Activated gamma-delta T cell treated with Interleukin-2 at 50 U/mL for 16 hours (primary cell): ENCODE measurements at places on chromosomes 7 and 10.
A peak's percentile ranks its signal among the peaks of the same experiment; 100 is the strongest.

- DNase-seq: no peak
These were observed 900.6 kb downstream of the KCNMA1 start for GRCh38 chr10:76736815-76737618.

DNA sequence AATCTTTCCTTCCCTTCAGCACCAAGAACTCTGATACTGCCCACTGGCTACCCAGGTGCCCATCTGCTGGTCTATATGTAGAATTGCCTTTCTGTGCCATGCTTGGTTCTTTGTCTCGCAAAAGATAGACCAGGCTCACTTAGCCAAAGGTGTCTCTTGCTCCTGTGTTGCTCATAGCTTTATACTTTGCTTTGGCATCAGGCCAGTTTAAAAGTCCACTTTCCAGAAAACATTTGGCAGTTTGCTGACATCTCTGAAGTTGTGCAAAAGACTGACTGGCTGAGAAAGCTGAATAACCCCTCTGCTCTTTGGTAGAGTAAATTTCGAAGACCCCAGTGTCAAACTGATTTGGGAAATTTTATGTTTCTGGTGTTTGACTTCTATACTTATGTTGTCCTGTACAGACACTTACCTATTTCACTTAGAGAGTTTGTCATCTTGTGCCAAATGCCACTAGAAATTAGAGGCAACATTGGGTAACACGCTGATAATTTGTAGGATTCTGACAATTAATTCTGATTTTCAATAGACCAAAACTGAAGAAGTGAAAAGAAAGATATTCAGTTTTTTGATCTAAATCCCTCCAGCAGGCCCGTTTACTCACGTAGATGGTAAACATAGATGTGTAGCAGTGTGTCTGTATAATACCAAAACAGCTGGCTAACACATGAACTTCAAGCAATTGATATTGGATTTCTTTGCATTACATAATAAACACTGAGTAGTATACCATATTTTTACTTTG lies 91.1 kb downstream of the CPED1 start:
- no peak for DNase-seq

- DNase-seq: peak; percentile 23
These were observed 18.0 kb upstream of the RSU1 start for GRCh38 chr10:16835228-16835627.

- DNase-seq: no peak
These were observed 195.6 kb upstream of the AUTS2 start for GRCh38 chr7:69402696-69403095.

GRCh38 chr10:31090894-31091607 lies 59.4 kb upstream of the ZNF438 start:
- DNase-seq: no peak

DNA sequence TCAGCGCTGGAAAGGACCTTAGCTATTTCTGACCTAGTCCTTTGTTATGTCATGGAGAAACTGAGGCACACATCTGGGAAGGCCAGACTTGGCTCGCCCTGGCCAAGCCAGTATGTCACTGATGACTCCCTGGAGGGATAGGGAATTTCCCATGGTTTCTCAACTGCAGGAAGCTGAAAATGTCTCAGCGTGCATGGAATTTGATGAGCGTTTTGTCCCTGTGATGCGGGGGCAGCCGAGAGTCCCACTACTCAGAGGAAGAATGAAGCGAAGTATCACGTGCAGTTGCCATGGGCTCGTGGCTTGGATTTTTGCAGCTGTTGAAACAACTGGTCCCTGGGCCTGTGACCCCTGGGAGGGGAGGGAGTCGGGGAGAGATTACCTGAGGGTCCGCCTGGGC lies 44.8 kb downstream of the CLIP2 start:
- DNase-seq: no peak

DNA sequence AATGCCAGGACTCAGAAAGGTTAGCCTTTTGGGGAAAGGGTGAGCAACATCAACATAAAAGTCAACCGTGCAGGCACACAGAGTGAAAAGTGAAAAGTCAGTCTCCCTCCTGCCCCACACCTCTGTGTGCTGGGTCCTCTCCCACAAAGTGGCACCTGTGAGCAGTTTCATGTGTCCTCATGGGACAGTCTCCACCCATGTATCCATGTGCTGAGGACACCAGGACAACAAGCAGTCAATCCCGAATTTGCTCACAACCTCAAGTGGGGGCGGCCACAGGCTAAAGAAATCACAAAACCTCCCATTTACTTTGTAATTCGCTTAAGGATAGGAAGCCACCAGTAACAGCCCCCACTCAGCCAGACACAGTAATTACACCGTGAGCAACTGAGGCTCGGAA lies 97.4 kb downstream of the ARHGAP22 start:
- no peak for DNase-seq

GRCh38 chr10:6507311-6507710 lies 72.8 kb downstream of the PRKCQ start:
- DNase-seq: no peak
